NCI-H526 treated with DMSO at 0.1 percent for 48 hours (cell line): ENCODE measurements at places on chromosomes 4 and X.

- no peak for DNase-seq
Measured at GRCh38 chrX:37314531-37314930, 34.6 kb upstream of the PRRG1 start.

DNA sequence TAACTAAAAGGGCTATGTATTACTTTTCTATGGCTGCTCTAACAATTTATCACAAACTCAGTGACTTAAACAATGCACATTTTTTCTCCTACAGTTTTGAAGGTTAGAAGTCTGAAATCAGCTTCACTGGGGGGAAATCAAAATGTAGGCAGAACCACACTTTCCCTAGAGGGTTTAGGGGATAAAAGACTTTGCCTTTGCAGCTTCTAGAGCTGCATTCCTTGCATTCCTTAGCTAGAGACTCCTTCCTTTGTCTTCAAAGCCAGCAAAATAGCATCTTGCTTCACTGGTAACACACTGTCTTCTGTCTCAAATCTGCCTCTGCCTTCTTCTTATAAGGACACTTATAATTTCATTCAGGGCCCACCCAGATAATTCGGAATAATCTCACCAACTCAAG lies 152.4 kb upstream of the SPIN4 start:
- no peak for DNase-seq

DNA sequence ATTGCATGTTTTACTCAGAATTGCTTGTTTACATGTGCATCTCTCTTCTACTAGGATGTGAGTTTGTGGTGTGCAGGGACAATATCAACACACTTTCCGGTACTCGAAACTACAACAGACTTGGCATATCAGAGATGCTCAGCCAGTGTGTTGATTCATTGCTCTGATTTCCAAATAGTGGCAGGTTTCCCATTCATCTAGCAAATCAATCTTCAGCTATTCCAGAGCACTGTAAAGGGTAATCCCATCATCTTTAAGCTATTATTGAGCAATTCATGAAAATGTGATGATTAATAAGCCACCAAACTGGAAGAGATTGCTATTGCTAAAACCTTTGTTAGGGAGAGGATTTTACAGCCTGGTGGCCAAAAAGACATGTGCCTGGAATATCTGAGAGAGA lies 574.2 kb upstream of the CPEB2 start:
- no peak for DNase-seq

- DNase-seq = no peak
Measured at GRCh38 chr4:108943976-108944591, 181.2 kb upstream of the ETNPPL start.

DNA sequence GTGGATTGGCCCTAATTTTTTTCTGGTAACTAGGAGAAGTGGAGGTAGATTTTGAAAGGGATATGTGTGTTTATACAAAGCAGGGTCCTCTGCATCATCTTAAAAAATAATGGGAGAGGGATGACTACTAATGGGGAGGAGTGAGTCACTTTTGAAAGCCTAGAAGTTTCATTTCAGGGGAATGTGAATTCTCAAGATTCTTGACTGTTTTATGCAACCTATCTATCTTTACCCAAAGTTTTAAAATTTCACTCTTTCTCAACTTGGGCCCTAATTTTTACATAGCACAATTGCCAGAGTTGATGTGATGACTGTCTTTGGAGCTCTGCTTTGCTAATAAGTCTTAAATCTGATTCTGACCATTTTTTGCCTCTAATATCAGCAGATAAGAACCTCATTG lies 445.2 kb downstream of the GRXCR1 start:
- DNase-seq = no peak

DNA sequence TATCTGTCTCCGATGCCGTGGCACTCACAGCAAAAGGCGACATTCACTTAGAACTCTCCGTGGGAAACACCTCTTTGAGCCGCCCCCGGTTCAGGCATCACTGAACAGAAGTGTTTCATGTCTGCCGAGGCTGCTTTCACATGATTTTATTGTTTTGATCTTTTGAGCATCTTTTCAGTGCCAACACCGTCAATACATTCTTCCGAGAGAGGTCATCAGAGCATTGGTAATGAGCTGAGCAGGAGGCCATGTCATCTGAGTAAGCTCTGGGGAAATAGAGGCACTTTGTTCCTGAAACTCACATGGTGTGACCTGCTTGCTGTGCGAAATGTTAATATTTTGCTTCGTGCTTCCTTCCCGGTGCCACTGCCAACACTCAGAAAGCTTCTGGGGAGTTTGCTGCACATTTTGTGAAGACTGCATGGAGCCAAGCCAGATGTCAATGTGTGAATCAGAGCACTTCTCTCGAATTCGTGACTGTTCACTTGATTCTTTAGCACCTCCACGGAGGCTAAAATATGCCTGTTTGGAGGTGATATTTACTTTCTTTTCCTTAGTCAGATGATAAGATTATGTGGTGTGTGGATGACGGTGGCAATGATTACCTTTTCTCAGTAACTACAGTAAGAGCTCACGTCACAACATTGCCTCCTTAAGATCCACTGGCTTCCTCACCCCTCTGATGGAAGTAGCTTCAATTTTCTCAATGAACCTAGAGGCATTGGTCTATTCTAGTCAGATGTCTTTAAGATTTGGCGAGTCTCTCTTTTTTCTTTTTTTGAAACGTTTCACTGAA lies 222.3 kb upstream of the HS3ST1 start:
- DNase-seq = no peak

GRCh38 chrX:143296521-143296920 lies 220.8 kb downstream of the SPANXN3 start:
- no peak for DNase-seq

- no peak for DNase-seq
Measured at GRCh38 chr4:187499956-187500355, 495.6 kb upstream of the ZFP42 start.

- no peak for DNase-seq
Measured at GRCh38 chr4:169115144-169115896, 105.3 kb upstream of the CBR4 start.

DNA sequence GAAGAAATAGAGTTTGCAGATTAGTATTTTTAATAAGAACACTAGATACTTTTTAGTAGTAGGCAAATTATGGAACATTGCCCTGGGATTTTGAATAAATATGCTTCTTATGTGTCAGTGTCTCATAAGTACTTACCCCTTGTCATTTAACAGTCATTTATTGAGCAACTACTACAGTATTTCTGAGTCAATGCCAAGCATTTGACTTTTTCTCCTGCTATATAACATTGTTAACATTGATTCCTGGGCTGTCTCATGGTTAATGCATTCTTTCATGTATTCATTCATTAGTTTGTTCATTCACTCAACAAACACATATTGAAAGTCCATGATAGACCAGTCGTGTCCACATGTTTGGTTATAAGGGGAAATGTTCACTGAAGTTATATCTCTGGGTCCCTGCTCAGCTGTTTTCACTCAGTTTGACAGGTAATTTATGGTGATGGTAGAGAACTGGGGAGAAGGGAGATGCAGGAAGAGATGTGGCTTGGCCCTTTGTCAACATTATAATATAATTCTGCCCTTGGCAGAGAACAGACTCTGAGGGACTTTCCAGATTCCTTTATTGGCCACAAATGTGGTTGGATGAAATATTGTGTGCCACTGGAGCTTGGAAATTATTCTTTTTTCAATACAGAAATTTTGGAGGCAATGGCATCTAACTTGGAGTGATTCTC lies 49.8 kb downstream of the OSTC start:
- DNase-seq = no peak

GRCh38 chr4:75004755-75005668 lies 72.1 kb downstream of the PARM1 start:
- no peak for DNase-seq

- no peak for DNase-seq
Measured at GRCh38 chr4:189081826-189082225, 858.8 kb upstream of the FRG1 start.

GRCh38 chrX:10833299-10834169 lies 213.1 kb upstream of the MID1 start:
- no peak for DNase-seq

DNA sequence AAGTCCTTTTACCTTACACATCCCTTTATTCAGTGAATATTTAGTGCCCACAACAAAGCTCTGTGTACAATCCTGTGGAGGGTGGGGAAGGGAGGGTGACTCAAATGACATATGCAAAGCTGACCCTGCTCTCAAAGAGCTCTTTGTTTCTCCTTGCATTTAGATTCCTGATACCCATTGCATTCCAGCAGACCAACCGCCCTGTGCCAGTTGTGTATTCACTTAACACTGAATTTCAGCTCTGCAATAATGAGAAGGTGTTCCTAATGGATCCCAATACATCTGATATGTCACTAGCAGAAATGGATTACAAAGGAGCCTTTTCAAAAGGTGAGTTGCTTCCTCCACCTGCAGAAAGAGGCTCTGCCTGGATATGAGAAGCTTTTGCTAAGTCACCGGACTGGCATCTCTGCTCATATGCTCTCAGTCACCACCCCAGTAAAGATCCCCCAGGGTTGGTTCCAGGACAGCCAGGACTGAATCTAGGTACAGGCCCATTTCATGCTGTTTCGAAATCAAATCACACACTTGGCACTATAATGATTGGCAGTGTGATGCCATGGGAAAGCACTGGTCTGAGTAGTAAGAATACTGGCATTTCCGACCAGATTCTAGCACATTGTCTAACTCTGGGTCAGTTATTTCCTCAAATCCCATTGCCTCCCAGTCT lies 17.1 kb upstream of the ANXA3 start:
- DNase-seq = peak; percentile 77

- no peak for DNase-seq
Measured at GRCh38 chr4:147831551-147832171, 99.8 kb downstream of the ARHGAP10 start.

DNA sequence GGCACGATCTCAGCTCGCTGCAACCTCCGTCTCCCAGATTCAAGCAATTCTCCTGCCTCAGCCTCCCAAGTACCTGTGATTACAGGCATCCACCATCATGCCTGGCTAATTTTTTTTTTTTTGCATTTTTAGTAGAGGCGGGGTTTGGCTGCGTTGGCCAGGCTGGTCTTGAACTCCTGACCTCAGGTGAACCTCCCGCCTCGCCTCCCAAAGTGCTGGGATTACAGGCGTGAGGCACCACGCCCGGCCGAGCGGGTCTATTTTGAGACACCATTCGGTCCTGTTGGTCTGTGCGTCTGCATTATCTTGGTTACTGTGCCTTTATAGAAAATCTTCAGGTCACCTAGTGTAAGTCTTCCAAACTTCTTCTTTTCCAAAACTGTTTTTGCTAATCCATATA lies 21.7 kb upstream of the RGS12 start:
- DNase-seq = no peak

DNA sequence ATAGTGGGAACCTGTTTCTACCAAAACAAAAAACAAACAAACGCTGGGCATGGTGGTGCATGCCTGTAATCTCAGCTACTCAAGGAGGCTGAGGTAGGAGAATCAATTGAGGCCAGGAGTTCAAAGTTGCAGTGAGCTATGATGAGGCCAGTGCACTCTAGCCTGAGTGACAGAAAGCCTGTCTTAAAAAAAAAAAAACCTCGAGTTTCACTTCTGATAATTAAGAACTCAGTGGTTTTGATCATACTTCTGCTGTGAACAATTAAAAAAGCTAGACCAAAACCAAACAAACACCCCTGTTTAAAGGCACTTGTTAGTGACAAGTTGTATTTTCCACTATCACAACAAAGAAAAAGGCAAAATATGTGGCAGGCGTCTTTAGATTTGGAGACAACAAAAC lies 15.0 kb upstream of the UBE2D3 start:
- DNase-seq = no peak

DNA sequence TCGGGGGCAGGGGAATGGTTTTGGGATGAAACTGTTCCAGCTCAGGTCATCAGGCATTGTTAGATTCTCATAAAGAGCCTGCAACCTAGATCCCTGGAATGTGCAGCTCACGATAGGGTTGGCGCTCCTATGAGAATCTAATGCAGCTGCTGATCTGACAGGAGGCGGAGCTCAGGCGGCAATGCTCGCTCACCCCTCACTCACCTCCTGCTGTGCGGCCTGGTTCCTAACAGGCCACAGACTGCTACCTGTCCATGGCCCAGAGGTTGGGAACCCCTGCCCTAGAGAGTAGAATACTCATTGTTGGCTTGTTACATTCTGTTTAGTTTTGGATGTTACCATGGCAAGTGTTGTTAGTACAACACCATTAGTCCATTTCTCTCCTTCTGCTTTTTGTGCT lies 40.8 kb upstream of the STX18 start:
- no peak for DNase-seq

DNA sequence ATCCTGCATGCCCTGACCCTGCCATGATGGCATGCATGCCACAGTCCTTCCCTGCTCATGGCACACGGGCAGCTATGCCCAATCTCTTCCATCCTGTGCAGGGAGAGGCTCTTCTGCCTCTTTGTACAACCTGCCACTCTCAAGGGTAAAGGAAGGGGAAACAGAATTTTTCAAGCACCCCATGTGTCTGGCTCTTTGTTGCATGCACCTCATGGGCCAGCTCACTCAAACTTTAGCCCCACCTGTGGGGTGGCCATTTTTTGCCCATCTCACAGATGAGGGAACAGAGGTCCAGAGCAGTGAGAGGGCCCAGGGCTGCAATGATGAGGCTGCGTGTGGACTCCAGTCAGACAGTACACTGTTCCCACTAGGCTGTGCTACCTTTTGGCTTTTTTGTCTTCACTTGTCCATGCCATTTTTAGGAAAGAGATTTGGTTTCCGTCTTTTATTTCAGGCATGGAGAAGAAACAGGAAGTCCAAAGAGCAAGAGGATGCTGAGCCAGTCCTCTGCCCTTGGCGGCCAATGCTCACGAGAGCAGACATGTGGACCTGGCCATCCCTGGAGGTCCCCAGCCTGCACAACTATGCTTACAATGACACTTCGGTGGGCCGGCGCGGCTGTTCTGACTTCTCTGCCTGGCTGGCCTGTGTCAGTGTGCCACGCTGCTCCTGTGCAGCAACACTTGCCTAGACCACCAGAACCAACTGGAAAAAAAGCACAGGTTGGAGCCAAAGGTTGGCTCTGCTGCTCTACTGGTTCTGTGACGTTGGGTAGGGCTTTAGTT lies 45.6 kb downstream of the NSG1 start:
- DNase-seq = no peak

DNA sequence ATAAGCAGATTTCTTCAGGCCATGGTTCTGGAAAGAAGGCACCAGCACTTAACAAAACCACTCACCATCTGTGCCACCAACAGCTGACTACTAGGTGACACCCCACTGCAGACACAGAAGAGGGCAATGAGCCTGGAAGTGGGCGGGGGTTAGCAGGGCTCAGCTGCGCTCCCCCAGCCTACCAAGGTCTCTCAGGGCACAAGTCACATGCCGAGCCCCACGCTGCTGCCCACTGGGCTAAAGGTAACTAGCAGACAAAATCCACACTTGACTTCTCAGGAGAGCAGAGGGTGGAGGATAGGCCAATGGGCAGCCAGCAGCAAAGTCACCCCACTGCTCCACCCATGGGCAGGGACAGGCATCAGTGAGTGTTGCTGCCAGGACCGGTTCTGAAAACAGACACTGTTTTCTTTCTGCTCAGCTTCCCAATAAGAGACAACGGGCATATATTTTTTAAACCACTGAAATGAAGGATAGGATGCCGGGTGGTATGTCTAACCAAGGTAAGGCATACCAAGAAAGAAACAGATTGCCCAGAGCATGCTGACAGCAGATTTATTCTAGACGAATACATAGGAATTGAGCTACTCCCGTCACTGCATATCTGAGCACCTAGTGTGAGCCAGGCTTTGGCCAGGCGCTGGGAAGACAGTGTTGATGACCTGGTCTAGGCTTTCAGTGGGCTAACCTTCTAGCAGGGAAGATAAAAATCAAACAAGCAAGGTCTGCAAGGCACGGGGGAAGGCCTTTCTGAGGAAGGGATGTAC lies 20.1 kb downstream of the ACSL1 start:
- DNase-seq = no peak

- DNase-seq = no peak
Measured at GRCh38 chrX:3176439-3176820, 135.2 kb downstream of the ARSF start.
